HFF-Myc (cell line): ENCODE measurements at places on chromosomes 2 and 18.

- no peak for DNase-seq
Observed at GRCh38 chr2:64601034-64601754, 52.5 kb downstream of the SERTAD2 start.

DNA sequence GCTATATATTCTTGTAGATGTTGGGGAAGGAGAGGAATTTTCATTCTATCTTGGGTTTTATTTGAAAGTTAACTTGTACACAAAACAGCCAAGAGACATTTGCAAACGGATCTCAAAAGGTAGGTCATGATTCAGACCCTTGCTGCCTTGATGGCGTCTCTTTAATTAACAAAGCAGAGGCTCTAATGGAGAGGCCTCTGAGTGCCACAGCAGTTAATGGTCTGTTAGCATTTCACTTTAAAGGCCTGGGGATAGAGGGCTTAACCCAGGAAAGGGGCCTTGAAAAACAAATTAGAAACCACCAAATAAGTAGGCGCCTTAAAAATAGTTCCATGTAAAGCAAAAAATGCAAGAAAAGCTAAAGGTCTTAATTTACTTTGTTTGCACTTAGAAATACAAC lies 836.9 kb upstream of the CELF4 start:
- no peak for DNase-seq

- DNase-seq, result peak; percentile 11
Observed at GRCh38 chr2:72457801-72458516, 310.3 kb upstream of the CYP26B1 start.

GRCh38 chr2:175317751-175318150 lies 136.2 kb upstream of the ATP5MC3 start:
- DNase-seq, result no peak

DNA sequence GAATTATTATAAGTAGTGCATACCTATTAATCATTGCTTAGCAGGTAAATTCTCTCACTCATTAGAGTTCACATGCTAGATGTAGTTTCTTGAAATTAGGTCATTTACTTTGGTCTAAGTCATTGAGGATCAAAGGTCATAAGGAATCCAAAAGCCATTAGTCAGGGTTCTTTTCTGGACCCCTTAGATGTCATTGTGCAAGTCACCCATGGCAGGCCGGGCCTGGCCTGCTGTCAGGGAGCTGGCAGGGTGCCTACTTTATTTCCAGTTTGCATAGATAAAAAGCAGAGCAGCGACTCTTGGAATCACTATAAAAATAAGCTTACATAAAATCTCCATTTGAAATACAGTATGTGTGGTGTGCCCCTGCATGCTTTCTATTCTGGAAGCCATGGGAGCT lies 91.3 kb downstream of the MEIS1 start:
- no peak for DNase-seq

- DNase-seq, result no peak
Observed at GRCh38 chr18:29056800-29057199, 879.9 kb upstream of the CDH2 start.

GRCh38 chr2:114316532-114317300 lies 125.7 kb upstream of the DPP10 start:
- no peak for DNase-seq

DNA sequence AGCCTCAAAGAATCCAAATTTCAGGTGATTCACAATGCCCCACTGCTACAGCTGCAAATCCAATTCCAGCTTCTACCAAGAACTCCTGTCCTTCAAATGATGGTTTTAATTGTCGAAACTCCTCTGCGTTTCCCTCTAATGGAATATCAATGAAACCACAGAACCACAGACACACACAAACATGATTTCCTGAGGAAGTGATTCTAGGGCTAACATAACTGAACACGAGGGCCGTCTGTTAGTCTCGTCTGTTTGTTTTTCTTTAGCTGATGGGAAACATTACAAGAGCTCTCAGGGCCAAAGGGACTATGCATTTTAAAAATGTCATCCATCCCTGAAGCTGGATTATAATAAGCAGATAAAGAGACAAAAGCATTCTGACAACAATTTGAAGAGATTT lies 59.4 kb downstream of the RNF152 start:
- peak; percentile 63 for DNase-seq

- no peak for DNase-seq
Observed at GRCh38 chr2:206921529-206921928, 17.8 kb upstream of the CPO start.

DNA sequence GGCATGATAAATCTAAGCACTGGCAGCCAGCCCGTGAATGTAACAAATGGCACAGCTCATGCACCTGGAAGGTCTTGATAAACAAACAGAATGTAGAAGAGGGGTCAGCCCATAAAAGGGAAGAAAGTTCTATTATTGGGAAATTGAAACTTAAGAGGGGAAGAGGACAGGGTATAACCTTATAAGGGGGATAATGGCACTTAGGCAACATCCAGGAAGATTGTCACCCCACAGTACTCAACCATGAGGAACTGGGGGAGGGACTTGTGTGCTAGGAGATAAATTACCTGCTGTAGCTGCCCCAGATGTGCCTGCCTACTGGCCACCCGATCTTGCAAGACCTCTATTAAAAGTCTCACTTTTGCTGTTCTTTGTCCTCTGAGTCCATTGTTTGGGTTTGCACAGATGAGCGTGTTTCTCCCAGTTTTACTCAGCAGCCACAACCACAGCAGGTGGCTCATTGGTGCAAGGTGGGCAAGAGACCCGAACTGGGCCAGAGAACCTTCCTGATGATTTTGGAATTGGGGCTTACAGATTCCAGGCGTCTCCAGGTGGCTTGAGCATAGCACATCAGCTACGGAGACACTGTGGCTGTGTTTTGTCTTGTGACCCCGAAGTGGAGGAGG lies 79.0 kb upstream of the TAF1B start:
- DNase-seq, result no peak

GRCh38 chr2:235661167-235661937 lies 167.5 kb downstream of the AGAP1 start:
- DNase-seq, result no peak

- DNase-seq, result no peak
Observed at GRCh38 chr2:101961338-101962191, 30.2 kb upstream of the IL1R2 start.

GRCh38 chr2:143532061-143532460 lies 402.8 kb downstream of the ARHGAP15 start:
- no peak for DNase-seq

- DNase-seq, result no peak
Observed at GRCh38 chr2:236840857-236841256, 244.8 kb upstream of the COPS8 start.

DNA sequence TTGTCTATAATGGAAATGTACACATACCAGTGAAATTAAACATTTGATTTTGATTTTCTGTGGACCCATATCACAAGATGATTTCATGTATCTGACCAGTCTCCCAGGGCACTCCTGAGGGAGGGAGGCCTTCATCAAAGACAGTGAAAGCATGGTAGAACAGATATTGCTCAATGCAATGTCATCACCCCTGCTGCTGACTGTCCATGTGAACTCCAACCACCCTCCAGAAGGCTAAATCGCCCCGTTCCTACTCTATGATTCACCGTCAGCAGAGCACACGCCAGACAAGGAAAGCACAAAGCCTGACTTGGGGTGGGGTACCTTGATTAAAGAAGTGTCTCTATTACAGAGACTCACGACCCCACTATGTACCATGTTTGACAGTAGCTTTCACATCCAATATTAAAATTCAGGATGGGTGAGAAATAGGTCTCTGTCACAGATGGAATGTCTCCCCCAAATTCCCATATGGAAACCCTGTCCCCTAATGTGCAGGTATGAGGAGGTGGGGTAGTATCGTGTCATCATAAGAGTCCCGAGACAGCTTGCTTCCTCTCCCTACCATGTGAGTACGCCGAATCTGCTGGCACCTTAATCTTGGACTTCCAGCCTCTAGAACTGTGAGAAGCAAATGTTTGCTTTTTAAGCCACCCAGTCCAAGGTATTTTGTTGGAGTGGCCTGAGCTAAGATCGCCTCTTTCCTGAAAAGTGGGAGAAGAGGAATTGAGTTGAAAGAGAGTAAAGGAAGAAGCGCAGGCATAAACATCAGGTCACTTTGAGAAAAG lies 42.4 kb downstream of the CYB5A start:
- DNase-seq, result no peak

- DNase-seq, result no peak
Observed at GRCh38 chr18:61239051-61239450, 94.2 kb upstream of the CDH20 start.

GRCh38 chr2:226407135-226407534 lies 392.5 kb downstream of the IRS1 start:
- DNase-seq, result no peak

GRCh38 chr18:47932603-47933002 lies 2.1 kb upstream of the SMAD2 start:
- DNase-seq, result no peak

DNA sequence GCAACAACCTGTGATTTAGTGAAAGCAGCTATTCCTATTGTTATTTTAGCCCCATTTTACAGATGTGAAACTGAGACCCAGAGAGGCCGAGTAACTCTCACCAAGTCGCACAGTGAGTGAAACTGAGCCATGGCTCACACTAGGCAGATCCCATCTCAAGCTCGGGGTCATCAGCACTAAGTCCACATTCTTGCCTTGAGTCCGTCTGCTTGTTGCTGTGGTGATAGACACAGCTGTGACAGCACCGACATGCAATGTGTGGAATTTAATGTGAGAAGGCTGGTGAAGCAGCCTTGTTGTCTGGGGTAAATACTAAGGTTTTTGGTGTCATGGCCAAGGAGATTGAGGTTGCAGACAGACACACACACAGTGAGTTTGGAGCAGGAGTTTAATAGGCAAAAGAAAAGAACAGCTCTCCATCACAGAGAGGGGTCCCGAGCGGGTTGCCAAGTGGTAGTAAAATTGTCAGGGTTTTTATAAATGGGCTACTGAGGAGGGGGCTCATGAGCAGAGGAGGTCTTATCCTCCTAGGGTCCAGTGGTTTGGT lies 40.2 kb upstream of the GMCL1 start:
- no peak for DNase-seq

GRCh38 chr18:35968278-35968880 lies 4.1 kb upstream of the RMP24 start:
- DNase-seq, result no peak

GRCh38 chr18:62616331-62616805 lies 93.5 kb downstream of the ZCCHC2 start:
- DNase-seq, result peak; percentile 54

- DNase-seq, result no peak
Observed at GRCh38 chr2:64867253-64867996, 121.8 kb upstream of the SLC1A4 start.

DNA sequence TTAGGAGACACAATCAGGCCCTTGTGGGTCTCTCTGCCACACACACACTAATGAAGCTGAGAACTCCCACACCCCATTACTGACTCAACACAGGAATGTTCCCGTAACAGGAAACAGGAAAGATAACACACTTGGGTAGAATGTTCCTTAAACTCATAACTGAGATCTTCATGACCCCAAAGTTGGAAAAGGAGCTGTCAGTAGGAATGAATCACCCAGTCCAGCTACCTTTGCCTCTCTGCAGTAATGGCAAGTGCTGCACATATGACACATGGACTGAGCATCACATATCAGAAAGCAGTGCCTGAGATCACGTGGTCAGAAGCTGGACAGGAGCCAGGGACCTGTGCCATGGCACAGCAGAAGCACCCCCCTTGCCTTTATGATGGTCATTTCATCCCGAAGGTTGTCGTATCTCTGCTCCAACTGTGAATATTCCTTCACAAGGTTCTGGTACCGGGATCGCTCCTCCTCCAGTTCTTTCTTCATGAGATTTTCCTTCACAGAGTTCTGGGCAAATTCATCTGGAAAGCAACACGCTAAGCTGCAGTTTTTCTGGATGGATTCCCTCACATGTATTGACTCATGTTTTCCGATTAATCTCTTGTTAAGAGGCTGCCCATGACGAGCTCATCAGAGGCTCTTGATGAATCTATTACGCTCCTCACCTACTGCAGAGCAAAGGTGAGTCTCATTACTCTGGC lies 65.4 kb upstream of the ACAA2 start:
- DNase-seq, result no peak

DNA sequence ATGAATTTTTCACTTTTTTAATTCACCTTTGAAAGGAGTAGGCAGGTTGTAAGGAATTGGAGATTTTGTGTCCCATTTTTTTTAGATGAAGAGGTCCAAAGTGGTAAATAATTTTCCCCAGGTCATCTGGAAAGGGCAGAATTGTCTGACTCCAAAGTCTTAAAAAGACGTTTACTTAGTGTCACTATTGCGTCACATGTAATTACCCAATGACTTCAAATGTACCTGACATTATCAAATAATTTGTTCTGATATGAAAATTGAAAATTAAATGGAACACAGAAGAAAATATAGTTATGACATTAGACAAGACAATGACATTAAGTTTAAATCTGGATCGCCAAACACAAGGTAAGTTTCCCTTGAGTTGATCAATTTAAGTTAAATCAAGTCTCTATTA lies 24.2 kb upstream of the NBEAL1 start:
- no peak for DNase-seq

DNA sequence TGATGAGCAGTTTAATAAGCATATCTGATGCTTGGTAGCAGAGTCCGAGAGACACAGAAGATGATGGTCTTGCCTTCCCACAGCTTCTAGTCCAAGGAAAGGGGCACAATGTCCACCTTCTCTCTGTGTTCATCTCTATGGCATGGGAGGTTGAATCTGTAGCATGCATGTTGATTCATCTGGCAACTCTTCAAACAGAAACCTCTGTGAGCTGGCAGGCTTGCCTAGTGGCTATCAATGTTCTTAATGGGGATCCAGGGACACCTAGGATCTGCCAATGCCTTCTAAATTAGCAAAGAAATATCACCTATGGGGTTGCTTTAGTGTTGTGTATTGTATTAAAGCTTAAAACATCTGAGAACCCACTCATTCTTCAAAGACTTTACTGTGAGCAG lies 170.8 kb downstream of the INO80D start:
- no peak for DNase-seq

DNA sequence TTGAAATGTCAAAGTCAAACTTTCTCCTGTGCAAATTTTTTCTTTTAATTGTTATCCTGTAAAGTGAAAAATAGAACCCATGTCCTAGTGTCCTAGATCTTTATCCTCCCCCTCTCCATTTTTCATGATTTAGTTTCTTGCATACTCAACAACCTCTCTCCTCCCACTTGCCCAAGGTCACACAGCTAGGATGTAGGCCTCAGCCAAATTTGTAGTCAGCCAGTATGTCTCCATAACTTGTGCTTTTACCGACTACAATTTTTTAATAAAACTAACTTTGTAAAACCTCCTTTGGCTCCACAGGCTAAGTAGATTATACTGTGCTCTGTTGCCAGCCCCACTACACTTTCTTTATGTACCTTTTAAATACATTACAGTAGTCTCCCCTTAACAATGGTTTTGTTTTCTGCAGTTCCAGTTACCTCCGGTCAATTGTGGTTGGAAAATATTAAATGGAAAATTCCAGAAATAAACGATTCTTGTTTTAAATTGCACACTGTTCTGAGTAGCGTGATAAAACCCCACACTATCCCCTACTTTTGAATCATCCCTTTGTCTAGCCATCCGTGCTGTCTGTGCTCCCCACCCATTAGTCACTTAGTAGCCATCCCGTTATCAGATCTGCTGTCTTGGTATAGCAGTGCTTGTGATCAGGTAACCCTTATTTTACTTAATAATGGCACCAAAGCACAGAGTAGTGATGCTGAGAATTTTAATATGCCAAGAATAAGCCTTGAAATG lies 22.8 kb downstream of the GULP1 start:
- DNase-seq, result no peak

- DNase-seq, result no peak
Observed at GRCh38 chr18:2963048-2963447, 49.9 kb downstream of the LPIN2 start.
